ENCODE measurements at places on chromosomes 12 and 14.
A peak's percentile ranks its signal among the peaks of the same experiment; 100 is the strongest.

GRCh38 chr12:121490401-121491281, 90.2 kb downstream of the KDM2B start:
- DNase-seq, result no peak

- DNase-seq, result no peak
Measured at GRCh38 chr14:21066882-21067502, 3.1 kb upstream of the ARHGEF40 start.

DNA sequence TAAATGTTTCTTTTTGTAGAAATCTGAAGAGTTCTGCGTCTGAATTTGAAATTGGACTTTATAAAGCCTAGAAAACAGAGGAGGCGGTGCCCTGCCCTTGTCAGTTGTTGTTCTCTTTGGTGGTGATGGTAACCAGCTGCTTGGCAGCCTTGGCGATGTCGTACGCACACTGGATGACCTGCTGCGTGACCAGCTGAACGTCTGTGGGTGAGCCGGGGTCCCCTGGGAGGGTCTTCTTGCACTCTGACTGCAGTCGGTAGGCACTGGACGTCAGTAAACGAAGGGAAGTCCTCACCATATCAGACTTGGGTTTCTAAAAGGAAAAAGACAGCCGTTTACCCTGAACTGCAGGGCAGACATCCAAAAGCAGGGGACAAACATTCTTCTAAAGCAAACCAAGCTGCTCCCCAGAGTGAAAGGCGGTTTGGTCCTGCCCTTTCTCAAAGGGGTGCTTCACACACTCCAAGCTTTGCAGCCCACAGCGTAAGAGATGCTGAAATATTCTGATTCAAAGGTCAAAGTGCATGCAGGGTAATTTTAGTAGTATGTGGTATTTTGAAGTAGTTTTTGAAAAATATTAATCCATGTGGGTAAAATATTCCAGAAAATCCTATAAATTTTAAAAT, 32.9 kb downstream of the TCHP start:
- no peak for DNase-seq

DNA sequence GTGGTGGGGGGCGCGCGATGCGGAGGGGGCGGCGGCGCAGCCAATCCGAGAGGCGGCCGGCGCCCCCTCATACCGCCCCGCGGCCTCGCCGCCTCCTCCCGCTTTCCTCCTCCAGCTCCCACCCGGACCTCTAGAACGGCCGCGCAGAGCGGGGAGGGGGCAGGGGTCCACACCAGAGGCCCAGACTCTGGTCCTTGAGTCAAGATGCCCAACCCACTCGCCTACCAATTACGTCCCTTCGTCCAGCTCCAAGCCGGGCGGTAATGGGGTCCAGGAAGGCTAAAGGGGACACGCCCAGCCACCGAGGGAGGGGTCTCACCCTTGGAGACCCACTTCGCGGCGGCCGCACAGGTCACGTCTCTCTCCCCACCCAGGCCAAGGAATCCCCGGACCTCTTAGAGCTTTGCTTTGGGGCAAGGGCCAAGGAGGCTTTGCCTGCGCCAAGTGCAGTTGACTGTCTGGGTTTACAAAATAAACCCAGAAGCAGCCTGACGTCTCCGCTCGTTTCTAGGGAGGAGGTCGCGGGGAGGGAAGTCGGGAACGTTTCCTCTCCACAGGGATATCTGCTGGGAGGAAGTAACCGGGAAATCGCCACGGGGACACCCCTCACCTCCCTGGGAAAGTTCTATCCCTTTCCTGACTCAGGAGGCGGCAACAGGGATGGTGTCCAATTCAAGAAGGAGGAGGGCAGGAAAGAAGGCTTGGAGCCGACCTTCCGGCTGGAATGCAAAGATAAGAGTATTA, 394 bp upstream of the AMIGO2 start:
- DNase-seq, result peak; percentile 47

DNA sequence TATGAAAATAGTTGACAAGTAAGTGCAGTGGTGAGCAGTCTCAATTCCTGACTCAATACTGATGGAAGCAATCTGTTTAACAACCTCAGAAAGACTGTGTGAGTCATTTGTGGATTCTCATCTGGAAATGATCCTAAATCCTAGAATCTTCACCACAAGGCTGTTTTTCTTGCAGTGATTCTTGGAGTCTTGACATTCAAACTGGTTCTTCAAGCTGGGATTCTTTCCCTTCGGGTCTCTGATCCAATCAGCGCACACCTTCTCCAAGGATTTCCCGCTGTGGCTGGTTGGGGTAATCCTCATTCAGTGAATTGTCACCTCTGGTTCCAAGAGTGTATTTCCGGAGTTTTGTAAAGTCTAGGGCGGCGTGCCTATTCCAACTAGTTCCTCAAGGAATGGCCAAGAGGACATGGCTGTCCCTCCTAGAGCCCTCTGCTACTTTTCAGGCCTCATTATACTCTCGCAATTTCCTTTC, 37.7 kb upstream of the FOXJ2 start:
- DNase-seq, result peak; percentile 13

DNA sequence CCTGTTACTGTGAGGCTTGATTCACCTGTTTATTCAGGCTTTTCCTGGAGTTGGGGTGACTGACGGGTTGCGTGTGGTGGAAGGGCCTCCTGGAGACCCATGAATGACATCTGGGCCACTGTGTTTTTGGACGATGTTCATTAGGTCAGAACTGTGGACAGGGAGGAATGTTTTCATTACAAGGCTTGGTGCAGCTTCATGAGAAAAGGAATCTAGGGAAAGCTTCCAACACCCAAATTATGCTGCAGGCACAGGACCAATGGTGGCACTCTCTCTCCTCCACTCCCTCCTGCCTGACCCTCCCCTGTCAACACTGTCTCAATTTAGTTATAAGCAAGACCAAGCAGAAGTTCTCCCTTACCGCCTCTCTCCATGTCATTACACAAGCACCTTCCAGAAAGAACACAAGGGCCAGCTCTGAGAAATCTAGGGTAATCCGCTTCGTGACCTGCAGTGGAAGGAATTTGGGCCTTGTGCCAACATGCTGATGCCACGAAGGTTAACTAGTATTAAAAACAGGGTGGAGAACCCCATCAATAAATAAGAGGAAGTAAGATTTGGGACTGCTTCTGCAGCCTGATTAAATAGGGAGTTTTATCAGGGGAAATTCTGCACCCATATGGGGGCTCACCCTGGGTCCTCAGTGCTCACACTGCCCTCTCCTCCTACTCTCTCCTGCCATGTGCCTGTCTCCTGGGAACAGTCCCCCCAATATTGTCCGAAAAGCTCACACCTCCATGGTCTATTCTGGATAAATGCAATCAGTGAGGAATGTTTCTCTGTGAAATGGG, 200.3 kb downstream of the KTN1 start:
- no peak for DNase-seq

- no peak for DNase-seq
Measured at GRCh38 chr12:76311796-76312195, 36.4 kb downstream of the BBS10 start.

- no peak for DNase-seq
Measured at GRCh38 chr12:107788690-107789458, 14.4 kb downstream of the ASCL4 start.

DNA sequence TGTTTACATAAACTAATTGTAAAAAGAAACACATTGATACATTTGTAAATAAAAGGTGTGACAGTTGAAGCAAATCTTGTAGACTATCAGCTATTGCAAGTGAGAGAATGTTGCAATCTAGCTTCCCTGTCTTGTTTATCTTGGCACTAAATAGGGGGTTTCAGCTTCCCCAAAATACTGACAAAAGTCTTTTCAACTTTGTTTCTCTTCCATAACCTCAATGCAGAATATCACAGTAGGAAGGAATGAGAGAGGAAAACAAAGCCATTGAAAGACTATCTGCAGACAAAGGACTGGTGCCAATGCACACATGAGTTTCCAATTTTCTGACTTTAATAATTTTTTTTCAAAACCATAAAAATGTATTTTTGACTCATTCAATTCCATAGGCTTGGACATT, 886.2 kb upstream of the MGAT4C start:
- DNase-seq, result peak; percentile 7

GRCh38 chr12:52391618-52392002, 6.2 kb upstream of the KRT84 start:
- no peak for DNase-seq

GRCh38 chr12:117000316-117000715, 89.6 kb downstream of the FBXW8 start:
- DNase-seq, result no peak

- DNase-seq, result no peak
Measured at GRCh38 chr14:61368114-61368710, 46.8 kb downstream of the PRKCH start.

DNA sequence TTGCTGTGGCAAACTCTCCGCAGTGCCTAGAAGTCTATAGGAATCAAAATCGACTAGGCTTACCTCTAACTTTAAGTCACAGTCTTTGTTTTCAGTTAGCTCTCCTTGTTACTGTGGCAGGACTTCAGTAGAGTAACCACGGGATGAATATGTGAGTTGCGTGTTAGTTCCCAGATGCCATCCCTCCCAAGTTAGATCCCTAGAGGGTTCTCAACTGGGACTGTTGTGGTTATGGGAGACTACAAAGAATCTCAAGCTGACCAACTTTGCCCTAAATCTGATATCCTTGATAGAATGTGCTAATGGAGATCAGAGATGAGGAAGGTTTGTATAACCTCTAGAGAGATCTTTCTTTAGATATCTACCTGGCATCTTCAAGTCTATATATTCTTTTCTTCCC, 208.1 kb downstream of the AKAP6 start:
- DNase-seq, result no peak

DNA sequence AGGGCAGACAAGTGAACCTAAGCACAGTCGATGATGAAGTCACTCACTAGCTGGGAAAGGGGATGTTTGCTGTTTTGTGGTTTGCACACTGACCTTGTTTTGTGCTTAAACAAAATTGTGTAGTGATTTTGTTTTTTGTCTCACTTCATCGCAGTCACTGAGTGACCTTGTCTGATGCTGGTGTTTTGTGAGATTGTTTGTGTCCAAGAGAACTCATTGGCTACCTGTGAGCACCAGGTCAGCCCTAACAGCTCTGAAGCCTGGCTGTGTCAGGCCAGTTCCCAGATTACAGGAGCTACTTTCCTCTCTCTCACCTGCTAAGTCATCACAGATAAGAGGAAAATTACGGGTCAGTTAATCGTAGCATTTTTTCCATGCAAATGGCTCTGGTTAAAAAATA, 3.9 kb upstream of the ESYT1 start:
- DNase-seq, result no peak

DNA sequence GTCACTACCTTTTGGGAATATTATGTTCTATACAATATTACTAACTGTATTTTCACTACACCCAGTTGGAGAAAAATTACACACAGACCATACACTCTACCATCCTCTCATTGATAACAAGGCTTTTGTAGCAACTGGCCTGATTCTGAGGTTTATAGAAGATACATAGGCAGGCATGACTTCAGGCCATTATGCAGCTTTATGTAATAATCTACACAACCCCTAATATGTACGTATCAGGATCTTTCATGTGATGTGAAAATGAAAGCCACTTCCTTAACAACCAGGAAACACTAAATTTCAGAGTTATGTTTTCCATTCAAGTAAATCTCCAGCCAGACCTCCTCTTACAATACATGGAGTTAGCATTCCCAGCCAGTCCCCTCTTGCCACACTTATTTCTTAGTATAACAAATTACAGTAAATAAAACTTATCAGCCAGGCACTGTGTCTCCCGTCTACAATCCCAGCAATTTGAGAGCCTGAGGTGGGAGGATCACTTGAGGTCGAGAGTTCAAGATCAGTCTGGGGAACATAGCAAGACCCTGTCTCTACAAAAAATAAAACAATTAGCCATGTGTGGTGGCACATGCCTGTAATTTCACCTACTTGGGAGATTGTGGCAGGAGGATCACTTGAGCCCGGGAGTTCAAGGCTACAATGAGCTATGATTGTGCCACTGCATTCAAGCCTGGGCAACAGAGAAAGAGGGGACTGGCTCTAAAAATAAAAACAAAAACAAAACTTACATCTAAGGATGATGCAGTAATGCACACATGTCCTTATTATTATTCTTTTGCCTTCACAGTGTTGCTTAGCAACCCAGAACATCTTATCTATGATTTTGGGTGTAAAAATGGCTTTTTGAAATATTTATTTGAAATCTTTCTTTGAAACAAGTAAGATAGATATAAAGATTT, 10.4 kb upstream of the OSBPL8 start:
- no peak for DNase-seq
